ENCODE measurements at places on chromosomes 1 and 21.

DNA sequence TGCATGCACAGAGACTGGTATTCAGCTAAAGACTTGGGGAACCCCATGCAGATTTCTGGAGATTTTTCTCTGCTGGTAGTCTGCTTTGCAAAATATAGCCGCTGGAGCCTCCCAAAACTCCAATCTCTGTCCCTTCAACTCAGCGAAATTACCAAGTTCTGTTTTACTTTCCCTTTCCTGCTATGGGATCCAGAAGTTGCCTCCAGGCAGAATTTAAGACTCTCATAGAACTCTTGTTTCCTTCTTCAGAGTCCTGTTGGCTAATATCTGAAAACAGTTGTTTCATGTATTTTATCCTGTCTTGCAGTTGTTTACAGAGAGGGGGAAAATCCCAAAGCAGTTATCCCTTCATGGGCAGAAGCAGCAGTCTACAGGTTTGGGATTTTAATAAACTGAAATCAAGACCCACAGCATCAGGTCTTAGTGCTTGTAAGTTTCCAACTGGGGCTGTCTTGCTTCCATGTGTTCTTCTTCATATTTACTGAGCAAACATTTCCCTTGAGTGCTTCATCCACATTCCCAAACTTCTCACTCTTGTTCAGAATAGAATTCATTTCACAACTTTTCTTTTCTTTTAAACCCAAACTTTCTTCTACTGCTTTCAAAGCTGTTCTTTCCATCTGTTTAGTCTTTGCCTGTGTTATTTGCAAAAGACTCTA is 221.3 kb upstream of the DMRTA2 start:
- no peak for DNase-seq

- no peak for DNase-seq
Measured at GRCh38 chr1:7471836-7472235, 299.3 kb upstream of the VAMP3 start.

DNA sequence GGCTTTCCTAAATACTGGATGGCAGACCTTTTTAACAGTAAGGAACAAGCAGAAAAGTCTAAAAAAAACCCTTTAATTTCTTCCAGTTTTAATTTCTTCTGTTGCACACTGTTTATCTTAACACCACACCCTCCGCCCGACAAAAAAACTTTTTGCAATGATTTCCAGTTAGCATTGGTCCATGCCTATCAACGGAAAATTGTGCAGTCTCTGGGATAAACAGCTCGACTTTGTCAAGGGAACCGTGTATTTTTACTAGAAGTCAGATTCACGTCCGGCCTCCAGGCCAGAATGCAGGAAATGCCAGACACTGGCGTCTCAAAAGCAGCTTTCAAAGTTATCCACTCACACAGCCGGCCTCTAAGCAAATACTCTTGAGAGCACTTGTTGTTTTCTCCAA is 378 bp upstream of the NUP210L start:
- DNase-seq = no peak

DNA sequence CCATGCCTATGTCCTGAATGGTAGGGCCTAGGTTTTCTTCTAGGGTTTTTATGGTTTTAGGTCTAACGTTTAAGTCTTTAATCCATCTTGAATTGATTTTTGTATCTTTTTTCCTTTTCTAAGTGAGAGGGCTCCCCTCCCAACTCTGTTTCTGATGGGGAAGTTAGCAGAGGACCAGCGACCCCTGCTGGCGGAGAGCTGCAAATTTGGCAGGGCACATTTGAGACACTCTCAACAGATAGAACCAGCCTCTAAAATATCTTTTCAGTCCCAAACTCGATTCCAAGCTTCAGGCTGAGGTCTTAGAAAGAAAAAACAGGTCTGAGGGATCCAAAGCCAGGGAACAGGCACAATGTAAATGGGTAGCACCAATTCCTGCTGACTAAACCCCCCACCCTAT is 32.5 kb downstream of the LRRC3 start:
- no peak for DNase-seq
